Endothelial cell of coronary artery (primary cell): ENCODE measurements at places on chromosomes 4 and X. TPM values are rescaled to one million over a fixed set of nuclear protein-coding genes. Genes with fewer than 3 reads are reported as not detected.

PHOX2B gene
- not detected in 2 replicates for total RNA-seq

GAB3 gene
- 2.6 and 5.2 TPM in 2 replicates for total RNA-seq

SSX1 gene
- not detected in 2 replicates for total RNA-seq

ATOH1 gene
- total RNA-seq = not detected in 2 replicates

FAM200B gene
- 12.6 and 13.0 TPM in 2 replicates for total RNA-seq

KDR gene
- 144 and 275 TPM in 2 replicates for total RNA-seq

KLHL2 gene
- total RNA-seq = 29.4 and 34.4 TPM in 2 replicates

TRIM60 gene
- total RNA-seq = not detected in 2 replicates

PRAF2 gene
- 3.2 and 4.8 TPM in 2 replicates for total RNA-seq

ITGB1BP2 gene
- total RNA-seq = 1.5 and 2.1 TPM in 2 replicates

TMEM156 gene
- 2.2 and 14.4 TPM in 2 replicates for total RNA-seq

KIF4A gene
- 8.4 and 17.8 TPM in 2 replicates for total RNA-seq

WDR17 gene
- total RNA-seq = under 0.01 and 0.09 TPM in 2 replicates

OPN1LW gene
- not detected in 2 replicates for total RNA-seq

SYP gene
- 0.09 and 0.28 TPM in 2 replicates for total RNA-seq

RLIM gene
- 44.9 and 49.9 TPM in 2 replicates for total RNA-seq

DGAT2L6 gene
- not detected in 2 replicates for total RNA-seq

YIPF7 gene
- total RNA-seq = not detected in 2 replicates

MTCP1 gene
- 11.9 and 14.9 TPM in 2 replicates for total RNA-seq

RGN gene
- total RNA-seq = 0.27 and 0.66 TPM in 2 replicates

ETDB gene
- total RNA-seq = not detected in 2 replicates

LIMCH1 gene
- total RNA-seq = 17.9 and 32.1 TPM in 2 replicates

GRPEL1 gene
- 62.5 and 64.5 TPM in 2 replicates for total RNA-seq

WFS1 gene
- total RNA-seq = 18.7 and 22.6 TPM in 2 replicates

GAGE12F gene
- not detected in 2 replicates for total RNA-seq

HTN3 gene
- total RNA-seq = not detected in 2 replicates

VCX3B gene
- not detected in 2 replicates for total RNA-seq

IGSF1 gene
- total RNA-seq = under 0.01 and 0.09 TPM in 2 replicates

ENAM gene
- not detected in 2 replicates for total RNA-seq

PSAPL1 gene
- not detected in 2 replicates for total RNA-seq

TCP11X2 gene
- not detected in 2 replicates for total RNA-seq

PPID gene
- total RNA-seq = 24.6 and 30.7 TPM in 2 replicates

PAGE4 gene
- not detected in 2 replicates for total RNA-seq

RENBP gene
- 1.6 and 2.1 TPM in 2 replicates for total RNA-seq

C4orf36 gene
- 0.18 TPM in 1 of 2 replicates, not detected in the other for total RNA-seq

CCNA2 gene
- total RNA-seq = 21.6 and 52.5 TPM in 2 replicates

FGF5 gene
- total RNA-seq = 1.7 and 3.5 TPM in 2 replicates

PNCK gene
- total RNA-seq = 0.09 TPM in 1 of 2 replicates, not detected in the other

MAGEB2 gene
- not detected in 2 replicates for total RNA-seq

DCX gene
- not detected in 2 replicates for total RNA-seq

HEPH gene
- 0.18 and 0.47 TPM in 2 replicates for total RNA-seq

DMRTC1 gene
- not detected in 2 replicates for total RNA-seq

SRPK3 gene
- total RNA-seq = 0.09 TPM in 2 replicates

GC gene
- total RNA-seq = not detected in 2 replicates

CD38 gene
- total RNA-seq = 0.09 TPM in 2 replicates

AR gene
- 0.75 and 1.1 TPM in 2 replicates for total RNA-seq

MTTP gene
- 0.09 TPM in 1 of 2 replicates, not detected in the other for total RNA-seq

ESX1 gene
- total RNA-seq = not detected in 2 replicates

CASP6 gene
- total RNA-seq = 35.2 and 56.1 TPM in 2 replicates

TRAM1L1 gene
- 0.09 and 0.36 TPM in 2 replicates for total RNA-seq

SPIN4 gene
- 1.4 and 1.8 TPM in 2 replicates for total RNA-seq

SHISA3 gene
- total RNA-seq = 3.9 and 12.1 TPM in 2 replicates

PRSS48 gene
- total RNA-seq = not detected in 2 replicates

PRDM5 gene
- 5.7 and 6.5 TPM in 2 replicates for total RNA-seq

PORCN gene
- 7.3 and 15.1 TPM in 2 replicates for total RNA-seq

S100P gene
- total RNA-seq = 0.18 TPM in 1 of 2 replicates, not detected in the other

CSAG3 gene
- total RNA-seq = not detected in 2 replicates
